Inflammatory macrophage (primary cell): ENCODE measurements at places on chromosomes 11 and 22.
A peak's percentile ranks its signal among the peaks of the same experiment; 100 is the strongest.

- no peak for DNase-seq
These were observed 3.7 kb downstream of the CARD18 start for GRCh38 chr11:105135883-105136282.

- no peak for DNase-seq
These were observed 4.0 kb downstream of the BSX start for GRCh38 chr11:122977470-122978298.

DNA sequence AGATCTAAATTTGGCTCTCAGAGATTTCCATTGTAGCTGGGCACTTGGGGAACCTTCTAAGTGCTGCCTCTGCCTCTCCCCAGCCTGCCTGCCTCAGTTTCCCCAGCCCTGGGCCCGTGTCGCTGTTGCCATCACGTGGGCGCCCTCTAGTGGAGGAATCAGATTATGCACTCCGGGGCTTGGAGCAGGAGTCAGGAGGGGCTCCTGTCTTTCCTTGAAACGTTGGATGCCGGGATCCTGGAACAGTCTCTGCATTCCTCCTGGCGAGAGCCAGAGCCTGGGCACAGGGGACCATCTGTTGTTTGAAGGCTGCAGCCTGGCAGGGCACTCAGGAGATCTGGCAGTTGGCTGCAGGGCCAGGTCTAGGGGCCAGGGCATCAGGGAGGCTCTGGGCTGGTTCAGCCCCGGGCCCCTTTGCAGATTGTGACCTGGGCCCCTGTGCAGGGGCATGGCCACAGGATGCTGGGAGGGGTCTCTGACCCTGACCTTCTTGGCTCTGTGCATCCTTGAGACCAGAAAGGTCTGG is 71.6 kb downstream of the LRP5 start:
- DNase-seq, result peak; percentile 43

DNA sequence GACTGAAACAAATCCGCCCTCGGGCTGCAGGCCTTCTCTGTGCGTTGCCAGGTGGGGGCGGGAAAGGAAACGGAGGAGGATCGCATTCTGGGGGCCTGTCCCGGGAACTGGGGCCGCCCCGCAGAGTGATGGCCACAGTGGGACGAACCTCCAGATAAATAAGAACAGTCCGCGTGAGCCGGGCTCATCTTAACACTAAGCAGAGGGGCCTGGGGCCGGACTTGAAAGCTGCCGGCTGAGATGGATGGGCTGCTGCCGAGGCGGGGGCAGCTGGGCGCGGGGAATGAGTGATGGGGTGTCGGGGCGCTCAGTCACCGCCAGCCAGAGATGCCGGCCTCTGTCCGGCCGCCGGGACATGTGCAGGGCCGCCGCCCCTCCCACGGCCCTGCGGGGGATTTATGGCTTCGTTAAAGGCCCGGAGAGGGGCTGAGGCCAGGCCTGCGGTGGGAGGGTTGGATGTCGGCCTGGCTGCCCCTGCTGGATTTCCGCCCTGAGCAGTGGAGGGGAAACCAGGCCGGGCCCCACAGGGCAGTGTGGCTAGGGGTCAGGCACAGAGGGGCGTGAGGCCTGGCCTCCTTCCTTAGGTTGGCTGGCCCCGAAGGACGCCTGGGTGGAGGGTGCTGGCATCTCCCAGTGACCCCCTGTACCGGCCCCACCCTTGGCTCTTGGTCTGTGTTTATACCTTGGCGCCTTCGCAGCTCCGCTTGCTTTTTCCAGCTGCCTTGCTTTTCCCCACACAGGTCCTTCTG is 45.3 kb upstream of the CD82 start:
- DNase-seq, result no peak

DNA sequence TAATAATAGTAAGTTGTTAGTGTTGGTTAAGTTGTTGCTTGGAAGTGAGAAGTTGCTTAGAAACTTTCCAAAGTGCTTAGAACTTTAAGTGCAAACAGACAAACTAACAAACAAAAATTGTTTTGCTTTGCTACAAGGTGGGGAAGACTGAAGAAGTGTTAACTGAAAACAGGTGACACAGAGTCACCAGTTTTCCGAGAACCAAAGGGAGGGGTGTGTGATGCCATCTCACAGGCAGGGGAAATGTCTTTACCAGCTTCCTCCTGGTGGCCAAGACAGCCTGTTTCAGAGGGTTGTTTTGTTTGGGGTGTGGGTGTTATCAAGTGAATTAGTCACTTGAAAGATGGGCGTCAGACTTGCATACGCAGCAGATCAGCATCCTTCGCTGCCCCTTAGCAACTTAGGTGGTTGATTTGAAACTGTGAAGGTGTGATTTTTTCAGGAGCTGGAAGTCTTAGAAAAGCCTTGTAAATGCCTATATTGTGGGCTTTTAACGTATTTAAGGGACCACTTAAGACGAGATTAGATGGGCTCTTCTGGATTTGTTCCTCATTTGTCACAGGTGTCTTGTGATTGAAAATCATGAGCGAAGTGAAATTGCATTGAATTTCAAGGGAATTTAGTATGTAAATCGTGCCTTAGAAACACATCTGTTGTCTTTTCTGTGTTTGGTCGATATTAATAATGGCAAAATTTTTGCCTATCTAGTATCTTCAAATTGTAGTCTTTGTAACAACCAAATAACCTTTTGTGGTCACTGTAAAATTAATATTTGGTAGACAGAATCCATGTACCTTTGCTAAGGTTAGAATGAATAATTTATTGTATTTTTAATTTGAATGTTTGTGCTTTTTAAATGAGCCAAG is 2.7 kb downstream of the NEAT1 start:
- peak; percentile 94 for DNase-seq

- DNase-seq, result no peak
These were observed 612 bp upstream of the BIRC2 start for GRCh38 chr11:102346456-102346747.

DNA sequence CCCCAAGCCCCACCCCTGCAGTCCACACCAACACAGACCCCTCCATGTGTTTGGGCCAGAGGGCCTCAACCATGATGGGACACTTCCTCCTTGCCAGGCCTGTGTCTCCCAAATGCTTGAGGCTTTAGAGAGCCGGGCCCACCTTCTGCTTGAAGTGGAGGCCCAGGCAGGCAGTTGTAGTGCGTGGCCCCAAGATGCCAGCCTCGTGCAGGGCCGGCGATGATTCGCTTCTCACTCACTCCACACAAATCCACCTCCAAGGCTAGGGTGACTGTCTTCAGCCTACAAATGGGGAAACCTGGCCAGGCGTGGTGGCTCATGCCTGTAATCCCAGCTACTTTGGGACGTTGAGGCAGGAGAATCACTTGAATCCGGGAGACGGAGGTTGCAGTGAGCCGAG is 5.7 kb downstream of the PRR5 start:
- DNase-seq, result no peak

- peak; percentile 95 for DNase-seq
These were observed 122.6 kb upstream of the SORL1-AS1 start for GRCh38 chr11:121575250-121575962.

GRCh38 chr11:92295175-92296137 is 70.8 kb downstream of the FAT3 start:
- no peak for DNase-seq

DNA sequence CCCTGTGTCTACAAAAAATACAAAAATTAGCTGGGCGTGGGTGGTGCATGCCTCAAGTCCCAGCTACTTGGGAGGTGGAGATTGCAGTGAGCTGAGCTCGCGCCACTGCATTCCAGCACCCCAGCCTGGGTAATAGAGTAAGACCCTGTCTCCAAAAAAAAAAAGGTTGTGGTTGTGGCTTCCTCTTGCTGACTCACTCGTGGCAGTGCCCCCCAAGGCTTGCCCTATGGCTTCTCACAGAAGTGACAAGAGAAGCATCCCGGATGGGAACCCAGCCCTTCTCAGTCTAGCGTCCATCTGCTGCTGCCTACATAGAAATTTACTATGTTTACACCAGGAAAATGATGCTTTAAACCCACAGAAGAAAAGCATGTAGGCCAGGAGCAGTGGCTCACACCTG is 68.5 kb upstream of the PITPNB start:
- DNase-seq, result no peak

DNA sequence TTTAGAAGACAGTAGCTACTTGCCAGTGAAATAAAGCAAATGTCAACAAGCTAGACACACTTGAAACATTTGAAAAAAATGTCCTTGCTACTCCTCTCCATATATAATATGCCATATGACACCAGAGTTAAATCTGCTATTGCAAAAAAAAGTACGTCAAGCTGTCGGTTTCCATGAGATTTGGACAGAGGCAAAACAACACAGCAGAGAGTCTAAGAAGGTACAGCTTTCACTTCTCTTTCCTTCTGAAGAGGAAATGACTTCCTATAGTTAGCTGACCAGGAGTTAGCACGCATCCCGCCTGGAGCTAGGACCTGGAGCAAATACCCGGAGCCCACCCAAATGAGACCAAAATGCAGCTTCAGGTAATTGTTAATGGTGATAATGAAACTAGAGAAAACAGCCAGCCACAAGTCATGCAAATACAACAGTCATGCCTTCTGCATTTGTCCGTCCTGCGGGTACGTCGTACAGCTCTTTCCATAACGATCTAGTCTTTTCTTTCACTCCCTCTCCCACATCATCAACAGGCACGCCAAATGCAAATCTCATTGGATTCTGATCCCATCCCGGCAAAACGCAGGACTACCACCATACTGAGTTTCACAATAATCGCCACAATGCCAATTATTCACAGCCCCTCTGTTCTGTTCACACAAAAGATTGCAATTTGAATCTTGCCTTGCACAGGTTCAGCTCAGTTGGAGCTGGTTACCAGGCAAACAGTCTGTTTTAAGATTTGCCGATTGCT is 395.0 kb upstream of the CCDC90B start:
- no peak for DNase-seq

DNA sequence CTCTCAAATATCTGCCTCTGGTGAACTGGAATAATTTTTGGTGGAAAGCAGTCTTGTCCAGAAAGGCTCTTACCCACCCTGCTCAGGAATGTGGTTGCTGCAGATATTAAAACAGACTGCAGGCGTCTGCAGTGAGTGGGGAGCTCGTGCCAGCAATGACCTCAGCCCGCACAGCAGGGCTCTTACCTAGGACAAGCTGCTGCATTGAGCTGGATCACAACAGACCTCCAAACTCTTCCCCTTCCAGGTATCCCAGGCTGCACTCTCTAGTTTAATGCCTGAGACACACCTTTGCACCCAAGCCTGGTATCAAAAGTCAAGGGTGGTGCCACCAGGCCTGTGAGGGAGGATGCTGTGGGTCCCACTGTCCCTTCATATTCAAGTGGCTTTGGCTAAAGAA is 69.7 kb upstream of the CDON start:
- DNase-seq, result no peak

DNA sequence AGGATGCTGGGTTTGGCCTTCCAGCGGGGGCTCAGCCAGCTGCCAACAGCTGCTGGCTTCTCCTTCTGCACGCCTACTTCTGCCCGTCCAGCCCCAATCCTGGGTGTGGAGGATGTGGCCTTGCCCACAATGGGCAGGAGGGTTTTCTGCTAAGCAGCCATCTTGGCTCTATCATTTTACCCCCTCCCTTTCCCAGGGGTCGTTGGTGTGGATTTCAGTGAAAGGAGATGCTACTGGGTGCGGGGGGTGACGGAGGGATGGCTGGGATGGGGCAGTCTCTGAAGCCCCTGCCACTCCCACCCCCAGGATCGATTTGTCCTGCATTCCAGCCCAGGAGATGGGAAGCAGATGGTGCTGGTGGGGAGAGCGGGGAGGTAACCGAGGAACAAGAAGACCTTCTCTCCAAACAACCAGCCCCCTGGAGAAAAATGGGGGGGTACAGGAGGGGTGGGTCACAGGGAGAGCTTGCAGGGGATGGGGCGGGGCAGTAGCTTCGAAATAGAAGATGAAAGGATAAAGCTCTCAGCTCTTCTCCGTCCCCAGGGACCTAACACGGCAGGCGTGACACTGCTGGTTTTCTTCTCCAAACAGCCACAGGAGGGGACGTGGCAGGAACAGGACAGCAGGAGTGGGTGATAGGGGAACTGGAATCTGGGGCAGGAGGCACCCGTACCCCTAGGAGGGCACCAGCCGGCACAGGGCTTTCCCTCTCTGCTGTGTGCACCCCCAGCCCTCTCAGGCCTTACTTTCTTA is 68.9 kb downstream of the NECTIN1 start:
- DNase-seq, result no peak

GRCh38 chr22:19576460-19577421 is 52.5 kb upstream of the CLDN5 start:
- DNase-seq, result peak; percentile 49

DNA sequence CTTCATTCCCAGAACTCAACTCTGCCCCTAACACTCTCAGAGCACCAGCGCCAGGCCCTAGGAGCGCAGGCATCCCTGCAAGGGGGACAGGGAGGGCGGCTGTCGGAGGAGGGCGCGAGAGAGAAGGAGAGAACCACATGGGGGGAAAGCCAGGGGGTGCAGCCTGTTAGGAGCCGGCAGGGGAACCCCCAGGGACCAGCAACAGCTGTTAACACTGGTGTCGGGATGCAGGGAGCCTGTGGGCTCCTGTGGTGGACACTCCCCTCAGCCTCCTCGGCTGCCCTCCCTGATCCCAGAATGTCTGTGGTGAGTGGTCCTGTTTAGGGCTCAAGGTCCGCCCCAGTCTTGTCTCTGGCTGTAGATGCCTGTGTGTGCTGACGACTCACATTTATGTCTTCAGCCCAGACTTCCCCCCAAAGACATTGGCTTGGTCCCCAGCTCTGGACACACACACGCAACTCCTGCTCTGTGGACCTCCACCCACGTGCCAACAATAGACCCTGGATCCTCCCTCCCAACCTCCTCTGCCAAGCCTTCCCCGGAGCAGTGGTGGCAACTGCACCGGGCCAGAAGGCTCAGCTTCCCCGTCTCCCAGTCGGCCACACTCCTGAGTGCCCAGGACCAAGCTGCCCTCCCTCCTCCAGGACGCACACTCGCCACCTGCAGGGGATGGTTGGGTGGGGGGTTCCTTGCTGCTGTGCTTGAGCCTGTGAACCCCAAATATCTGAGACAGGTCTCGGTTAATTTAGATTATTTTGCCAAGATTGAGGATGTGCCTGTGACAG is 817 bp upstream of the IFITM5 start:
- DNase-seq, result no peak

DNA sequence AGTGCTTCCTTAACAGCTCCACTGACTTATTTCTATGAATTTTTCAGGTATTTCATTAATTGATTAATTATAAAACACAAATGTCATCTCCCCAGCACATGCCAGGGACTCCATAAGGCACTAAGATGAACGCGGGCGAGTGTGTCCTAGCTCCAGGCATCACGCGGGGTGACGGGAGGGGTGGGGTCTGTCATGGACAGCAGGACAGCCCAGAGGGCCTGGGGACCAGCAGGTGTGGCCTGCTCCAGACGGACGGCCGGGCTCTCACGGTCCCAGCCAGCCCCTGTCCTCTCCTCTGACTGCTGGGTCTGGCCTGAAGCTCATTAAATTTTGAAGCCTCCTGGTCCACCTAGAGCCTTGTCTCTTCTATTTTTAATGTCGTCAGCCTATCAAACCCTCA is 531.1 kb downstream of the BRD1 start:
- DNase-seq, result no peak
